ENCODE measurements at places on chromosomes 6 and 20.

- DNase-seq = no peak
Measured at GRCh38 chr6:16688984-16689636, 72.2 kb downstream of the ATXN1 start.

GRCh38 chr6:145929037-145929633 is 35.0 kb downstream of the SHPRH start:
- DNase-seq = no peak

- no peak for DNase-seq
Measured at GRCh38 chr6:36184311-36184710, 12.2 kb upstream of the BRPF3 start.

DNA sequence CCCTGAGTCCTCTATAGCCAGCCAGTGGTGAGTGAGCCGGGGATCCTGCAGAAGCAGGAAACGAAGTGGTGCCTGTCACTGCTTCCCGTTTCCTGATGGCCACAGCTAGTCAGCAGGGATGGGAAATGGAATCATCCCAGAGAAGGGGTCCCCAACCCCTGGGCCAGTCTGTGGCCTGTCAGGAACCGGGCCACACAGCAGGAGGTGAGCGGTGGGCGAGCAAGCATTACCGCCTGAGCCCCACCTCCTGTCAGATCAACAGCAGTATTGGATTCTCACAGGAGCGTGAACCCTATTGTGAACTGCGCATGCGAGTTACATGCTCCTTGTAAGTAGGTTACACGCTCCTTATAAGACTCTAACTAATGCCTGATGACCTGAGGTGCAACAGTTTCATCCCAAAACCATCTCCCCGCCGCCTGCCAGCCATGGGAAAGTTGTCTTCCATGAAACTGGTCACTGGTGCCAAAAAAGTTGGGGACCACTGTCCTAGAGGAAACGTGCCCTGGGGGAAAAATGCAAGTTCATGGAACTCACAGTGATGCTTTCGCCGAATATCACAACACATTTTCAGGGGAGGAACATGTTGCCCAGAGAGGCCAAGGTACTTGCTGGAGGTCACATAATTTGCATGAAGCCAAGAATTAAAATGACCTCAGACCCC is 113.8 kb downstream of the JPH2 start:
- no peak for DNase-seq

DNA sequence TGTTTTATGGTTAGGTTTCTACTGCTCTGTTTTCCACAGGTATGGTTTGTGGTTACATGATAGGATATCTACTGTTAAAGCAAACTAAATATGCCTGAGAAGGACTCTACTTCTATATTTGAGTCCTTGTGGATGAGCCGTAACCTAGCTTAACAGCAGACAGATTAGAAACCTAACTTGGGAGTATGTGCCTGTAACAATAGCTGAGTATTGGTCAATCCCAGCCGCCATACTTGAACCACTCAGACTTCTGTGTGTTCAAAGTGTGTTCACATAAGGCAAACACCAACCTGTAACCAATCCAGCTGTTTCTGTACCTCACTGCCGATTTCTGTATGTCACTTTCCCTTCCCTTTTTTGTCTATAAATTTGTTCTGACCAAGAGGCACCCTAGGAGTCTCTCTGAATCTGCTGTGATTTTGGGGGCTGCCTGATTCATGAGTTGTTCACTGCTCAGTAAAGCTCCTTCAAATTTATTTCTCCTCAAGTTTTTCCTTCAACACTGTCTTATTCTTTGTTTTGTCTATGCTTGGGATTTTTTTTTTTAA is 37.1 kb downstream of the PHF3 start:
- no peak for DNase-seq

DNA sequence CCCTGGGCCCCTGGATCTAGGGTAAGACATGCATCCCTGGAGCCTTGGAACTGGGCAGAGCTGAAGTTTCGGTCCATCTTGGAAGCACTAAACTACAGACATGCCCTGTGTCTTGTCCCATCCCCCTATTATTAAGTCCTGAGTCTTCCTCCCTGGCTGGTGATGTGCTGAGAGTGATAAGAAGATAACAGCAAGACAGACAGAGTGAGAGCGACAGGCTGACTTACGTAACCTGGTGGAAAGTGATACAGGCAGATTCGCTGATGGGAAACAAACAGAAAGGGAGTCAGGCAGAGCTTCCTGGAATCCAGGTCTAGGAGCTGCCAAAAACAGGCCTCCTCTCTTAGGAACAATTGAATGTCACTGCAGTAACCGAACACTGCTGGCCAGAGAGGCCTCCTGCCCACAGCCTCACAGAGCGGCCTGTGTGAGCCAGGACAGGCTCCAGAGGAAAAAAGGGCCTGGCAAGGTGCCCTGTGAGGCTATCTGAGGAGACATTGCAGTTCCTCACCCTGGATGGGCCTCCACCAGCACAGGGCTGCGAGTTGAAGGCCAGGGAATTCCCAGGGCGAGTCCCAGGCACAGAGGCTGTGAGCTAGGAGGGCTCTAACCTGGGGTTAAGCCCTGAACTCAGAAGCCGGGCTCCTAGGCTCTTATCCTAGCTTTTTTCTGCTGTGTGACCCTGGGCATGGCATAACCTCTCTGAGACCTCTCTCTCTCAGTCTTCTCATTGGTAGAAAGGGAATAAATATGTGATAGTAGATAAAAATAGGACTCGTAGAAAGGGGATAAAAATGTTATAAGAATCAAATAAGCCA is 34.2 kb upstream of the B4GALT5 start:
- no peak for DNase-seq

DNA sequence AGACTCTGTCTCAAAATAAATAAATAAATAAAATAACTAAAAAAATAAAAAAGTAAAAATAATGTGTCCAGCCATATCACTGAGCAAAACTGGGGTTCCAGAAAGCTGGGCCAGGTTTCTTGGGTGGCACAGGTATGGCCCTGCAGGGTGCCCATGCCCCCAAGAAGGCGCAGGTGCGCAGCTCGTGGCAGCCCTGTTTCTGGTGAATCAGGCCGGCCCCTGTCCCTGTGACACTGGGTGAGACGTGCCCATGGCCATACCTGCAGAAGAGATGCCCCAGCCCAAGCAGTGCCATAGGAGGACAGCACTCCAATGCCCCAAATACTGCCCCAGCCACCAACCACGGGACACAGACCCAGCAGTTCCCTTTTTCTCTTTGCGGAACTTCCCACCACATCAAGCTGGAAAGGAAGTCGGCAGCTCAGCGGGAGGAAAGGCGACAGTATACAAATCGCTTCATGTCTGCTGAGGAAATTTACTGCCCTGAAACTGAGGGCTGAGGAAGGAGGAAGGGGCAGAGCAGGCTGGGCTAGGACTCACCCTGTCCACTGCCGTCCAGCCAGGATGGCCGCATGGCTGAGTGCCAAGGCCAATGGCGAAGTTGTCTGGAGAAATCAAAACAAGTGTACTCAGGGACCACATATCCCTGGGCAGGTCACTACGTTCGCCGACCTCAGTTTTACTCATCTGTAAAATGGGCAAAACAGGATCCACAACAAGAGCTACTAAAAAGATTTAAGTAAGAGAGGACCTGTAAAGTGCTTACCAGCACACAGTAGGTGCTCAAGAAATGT is 55.4 kb downstream of the PREX1 start:
- DNase-seq = no peak

DNA sequence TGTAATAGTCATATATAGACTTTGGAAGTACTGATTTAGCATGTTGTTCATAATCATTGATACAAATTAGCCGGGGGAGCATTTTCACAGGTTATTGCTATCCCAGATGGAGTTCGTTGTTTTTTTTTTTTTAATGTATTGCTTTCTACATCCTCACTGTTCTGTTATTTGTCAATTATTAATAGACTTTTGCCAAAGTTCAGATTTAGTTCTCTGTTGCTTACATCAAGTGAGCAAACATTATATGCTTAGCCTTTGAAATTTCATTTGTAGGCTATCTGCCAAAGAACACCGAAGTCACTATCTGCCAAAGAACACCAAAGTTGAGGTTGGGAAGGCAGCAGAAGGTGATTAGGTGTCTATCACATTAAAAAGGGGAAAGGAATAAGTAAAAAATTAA is at the start of gene HAO1:
HAO1 (minus strand) TSS at position 118 of the 400 bp plus-strand sequence; CDS start at position 82, 36 bp downstream.
- no peak for DNase-seq

DNA sequence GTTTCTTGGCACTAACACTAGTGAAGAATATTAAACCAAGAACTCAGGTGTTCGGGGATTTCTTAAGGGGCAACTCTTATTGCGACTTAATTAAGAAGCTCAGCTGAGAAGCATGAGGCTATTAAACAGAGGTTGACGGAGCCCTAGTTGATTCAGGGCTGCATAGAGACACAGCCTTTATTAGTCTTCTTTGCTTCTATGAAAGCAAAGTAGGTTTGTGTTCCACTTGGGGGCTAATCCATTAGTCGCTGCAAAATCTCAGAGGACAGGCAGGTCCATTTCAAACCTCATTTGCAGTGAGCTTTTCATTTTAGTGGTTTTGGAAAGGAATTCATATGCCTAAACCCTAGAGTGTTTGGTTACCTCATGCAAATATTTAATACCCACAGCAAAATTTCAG is 506.6 kb upstream of the SULF2 start:
- no peak for DNase-seq

DNA sequence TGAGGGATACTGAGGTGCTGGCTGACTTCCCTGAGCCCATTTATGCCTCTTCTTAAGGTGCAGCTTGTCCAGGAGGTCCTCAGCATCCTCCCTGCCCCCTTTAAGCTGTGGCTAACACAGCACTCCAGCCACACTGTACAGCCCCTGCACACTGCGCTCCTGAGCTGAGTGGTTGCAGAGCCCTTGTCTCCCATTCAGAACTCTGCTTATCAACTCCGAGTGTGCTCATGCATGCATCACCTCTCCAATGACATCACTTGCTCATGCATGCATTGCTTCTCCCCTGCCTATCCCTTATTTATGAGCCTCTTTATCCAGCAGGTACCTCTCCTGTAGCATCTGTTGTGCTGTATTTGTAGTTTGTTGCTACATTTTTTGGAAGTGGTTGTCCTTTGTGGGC is 124.6 kb downstream of the AIG1 start:
- no peak for DNase-seq

- DNase-seq = no peak
Measured at GRCh38 chr20:63294536-63294900, 1.5 kb downstream of the COL20A1 start.

DNA sequence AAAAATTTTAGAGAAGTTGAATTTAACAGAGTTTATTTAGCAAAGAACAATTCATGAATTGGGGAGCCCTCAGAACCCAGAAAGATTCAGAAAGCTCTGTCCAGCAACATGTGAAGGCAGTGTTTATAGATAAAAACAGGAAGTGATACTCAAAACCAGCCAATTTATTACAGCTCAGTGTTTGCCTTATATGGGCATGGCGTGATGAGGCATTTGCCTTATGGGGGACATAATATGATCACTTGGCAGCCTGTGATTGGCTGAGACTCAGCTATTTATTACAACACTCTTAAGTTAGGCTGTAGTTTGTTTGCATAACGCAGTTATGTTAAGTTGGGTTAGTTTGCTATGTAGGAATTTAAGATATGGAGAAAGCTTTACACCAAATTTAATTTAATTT is 11.5 kb downstream of the HLA-DPA1 start:
- DNase-seq = no peak

- no peak for DNase-seq
Measured at GRCh38 chr6:106630366-106630765, 988 bp downstream of the QRSL1 start.

Data from stimulated activated CD8-positive, alpha-beta memory T cell treated with anti-CD3 and anti-CD28 coated beads, Interleukin-4, amount 100 ng/mL, for 4 hours (primary cell).